ENCODE measurements at places on chromosomes 4 and X. TPM values are rescaled to one million over a fixed set of nuclear protein-coding genes. Genes with fewer than 3 reads are reported as not detected.

The SERTM2 gene
- not detected for total RNA-seq

The HMX1 gene
- not detected for total RNA-seq

The FAM184B gene
- total RNA-seq = 0.03 TPM

The SPIN4 gene
- total RNA-seq = 3.5 TPM

The DGKK gene
- total RNA-seq = not detected

The SPANXN4 gene
- not detected for total RNA-seq

The CT45A10 gene
- not detected for total RNA-seq

The TGIF2LX gene
- total RNA-seq = not detected

The SOD3 gene
- total RNA-seq = 18.0 TPM

The ADAMTS3 gene
- total RNA-seq = 0.19 TPM

The TMPRSS11D gene
- total RNA-seq = not detected

The SMIM31 gene
- total RNA-seq = not detected

DNA sequence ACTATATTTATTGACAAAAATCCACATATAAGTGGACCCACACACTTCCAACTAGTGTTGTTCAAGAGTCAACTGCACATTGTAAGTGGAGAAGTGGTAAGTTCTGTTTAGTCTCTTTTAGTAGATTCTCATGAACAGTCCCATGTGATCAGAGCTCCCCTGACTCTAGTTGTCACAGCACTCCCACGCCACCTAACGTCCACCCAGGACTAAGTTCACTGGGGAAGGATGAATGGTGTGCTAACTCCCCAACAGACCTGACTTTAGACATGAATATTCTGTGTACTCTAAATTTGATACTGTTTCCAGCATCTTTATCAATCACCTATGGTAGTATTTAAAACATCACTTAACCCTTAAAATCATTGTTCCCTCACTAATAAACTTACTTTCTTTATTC is 59.8 kb downstream of the PACRGL start:
- H3K4me3 ChIP-seq = no peak overlapping the region
- no peak overlapping the region for H3K27ac ChIP-seq
- no peak for DNase-seq
- H3K4me1 ChIP-seq = peaks cover 5% of the 10 kb centered on the region
- no peaks in the 10 kb centered on the region for H3K27me3 ChIP-seq

- no peaks in the 10 kb centered on the region for H3K27me3 ChIP-seq
- H3K36me3 ChIP-seq = no peaks in the 10 kb centered on the region
- DNase-seq = no peak
- no peak overlapping the region for H3K4me3 ChIP-seq
These were observed 418.4 kb downstream of the GASK1B start for GRCh38 chr4:157754410-157754809.

DNA sequence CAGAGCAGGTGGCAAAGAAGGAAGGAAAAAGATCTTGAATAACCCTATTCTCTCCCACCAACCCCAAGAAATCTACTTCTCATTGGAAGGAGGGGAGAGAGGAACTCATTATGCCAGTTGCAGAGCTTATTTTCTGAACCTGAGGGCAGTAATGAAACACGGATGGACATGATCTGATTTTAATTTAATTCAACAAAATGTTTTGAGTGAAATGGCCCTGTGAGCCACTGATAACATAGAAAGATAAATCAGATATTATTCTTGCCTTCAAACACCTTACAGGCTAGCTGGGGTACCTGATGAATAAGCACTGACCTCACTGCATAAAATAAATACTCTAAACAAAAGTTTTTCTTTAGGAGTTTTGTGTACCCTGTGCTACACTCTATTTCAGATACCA is 30.3 kb downstream of the DAPP1 start:
- no peaks in the 10 kb centered on the region for H3K4me1 ChIP-seq
- H3K27me3 ChIP-seq = peaks cover 11% of the 10 kb centered on the region
- H3K36me3 ChIP-seq = no peaks in the 10 kb centered on the region
- H3K27ac ChIP-seq = no peak overlapping the region

GRCh38 chr4:163273203-163273602 is 59.2 kb downstream of the NPY1R start:
- no peak for DNase-seq
- peaks cover 4% of the 10 kb centered on the region for H3K27me3 ChIP-seq
- H3K27ac ChIP-seq = no peak overlapping the region
- no peaks in the 10 kb centered on the region for H3K4me1 ChIP-seq
- no peaks in the 10 kb centered on the region for H3K36me3 ChIP-seq
- H3K4me3 ChIP-seq = no peak overlapping the region

DNA sequence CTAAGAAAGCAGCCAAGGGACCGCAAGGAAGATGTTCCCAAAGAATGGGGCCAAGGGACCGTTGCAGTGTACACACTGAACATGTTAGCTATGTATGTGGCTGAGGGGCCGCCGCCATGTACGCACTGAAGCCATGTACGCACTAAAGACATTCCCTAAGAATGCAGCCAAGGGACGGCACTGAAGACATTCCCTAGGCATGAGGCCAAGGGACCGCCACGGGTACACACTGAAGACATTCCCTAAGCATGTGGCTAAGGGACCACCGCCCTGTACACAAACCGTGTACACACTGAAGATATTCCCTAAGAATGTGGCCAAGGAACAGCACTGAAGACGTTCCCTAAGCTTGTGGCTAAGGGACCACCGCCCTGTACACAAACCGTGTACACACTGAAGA is 54.0 kb downstream of the DHRSX start:
- H3K36me3 ChIP-seq = peaks cover 8% of the 10 kb centered on the region
- peaks cover 1% of the 10 kb centered on the region for H3K27me3 ChIP-seq
- H3K4me1 ChIP-seq = peaks cover 7% of the 10 kb centered on the region
- DNase-seq = no peak
- H3K4me3 ChIP-seq = no peak overlapping the region

- H3K4me1 ChIP-seq = peaks cover 8% of the 10 kb centered on the region
- H3K36me3 ChIP-seq = no peaks in the 10 kb centered on the region
- H3K27me3 ChIP-seq = no peaks in the 10 kb centered on the region
- H3K27ac ChIP-seq = no peak overlapping the region
- no peak for DNase-seq
These were observed 274.6 kb downstream of the RPA4 start for GRCh38 chrX:97158269-97158668.

DNA sequence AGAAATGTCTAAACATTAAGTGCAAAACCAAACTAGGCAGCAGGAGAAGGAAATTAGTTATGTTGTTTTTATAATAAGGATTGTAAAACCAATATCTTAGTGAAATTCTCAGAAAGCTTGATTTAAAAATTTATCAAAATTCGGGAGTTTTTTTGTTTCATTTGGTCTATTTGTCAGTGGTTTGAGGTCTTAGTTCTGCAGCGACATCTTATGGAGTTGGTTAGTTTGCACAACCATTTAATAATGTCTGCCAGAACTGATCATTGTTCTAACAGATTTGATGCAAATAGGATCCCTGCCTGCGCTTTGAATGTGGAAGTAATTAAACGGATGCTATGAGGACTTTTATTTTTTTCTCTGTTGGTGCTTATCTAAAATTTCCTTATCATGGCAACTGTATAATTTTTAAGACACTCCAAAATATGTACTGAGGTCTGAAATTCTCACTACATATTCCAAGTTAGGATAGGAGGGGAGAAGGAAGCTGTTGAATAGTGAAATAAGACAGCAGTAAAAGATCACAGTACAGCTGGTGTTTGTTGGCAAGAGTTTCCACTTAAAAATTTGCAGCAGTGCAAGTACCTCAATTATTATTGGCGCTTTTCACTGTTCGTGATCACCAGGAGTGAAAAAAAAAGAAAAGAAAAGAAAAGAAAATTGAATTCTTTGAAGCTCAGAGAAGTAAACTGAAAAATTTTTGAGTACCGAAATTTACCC is 2521.4 kb downstream of the ARAP2 start:
- H3K4me1 ChIP-seq = peaks cover 33% of the 10 kb centered on the region
- no peaks in the 10 kb centered on the region for H3K36me3 ChIP-seq
- peak; percentile 22 for DNase-seq
- peak overlapping the region; percentile 61 for H3K4me3 ChIP-seq

DNA sequence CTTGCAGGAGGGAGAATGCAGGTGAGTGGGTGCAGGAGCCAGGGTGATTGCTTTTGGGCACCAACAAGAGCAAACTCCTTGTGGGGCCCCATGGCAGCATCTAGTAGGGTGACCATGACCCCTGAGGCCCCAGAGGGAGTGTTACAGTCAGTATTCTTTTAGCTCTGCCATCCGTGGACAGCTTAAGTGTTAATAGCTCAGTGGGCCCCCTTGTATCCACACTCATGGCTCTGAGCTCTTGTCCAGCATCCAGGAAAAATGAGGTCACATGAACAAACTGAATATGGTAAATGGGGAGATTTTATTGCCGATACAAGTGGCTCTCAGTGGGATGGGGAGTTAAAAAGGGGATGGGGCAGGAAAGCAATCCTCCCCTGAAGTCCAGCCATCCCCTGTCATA is 27.3 kb upstream of the LRCH2 start:
- H3K4me3 ChIP-seq = no peak overlapping the region
- no peaks in the 10 kb centered on the region for H3K36me3 ChIP-seq
- H3K27me3 ChIP-seq = peaks cover 9% of the 10 kb centered on the region
- no peak for DNase-seq

DNA sequence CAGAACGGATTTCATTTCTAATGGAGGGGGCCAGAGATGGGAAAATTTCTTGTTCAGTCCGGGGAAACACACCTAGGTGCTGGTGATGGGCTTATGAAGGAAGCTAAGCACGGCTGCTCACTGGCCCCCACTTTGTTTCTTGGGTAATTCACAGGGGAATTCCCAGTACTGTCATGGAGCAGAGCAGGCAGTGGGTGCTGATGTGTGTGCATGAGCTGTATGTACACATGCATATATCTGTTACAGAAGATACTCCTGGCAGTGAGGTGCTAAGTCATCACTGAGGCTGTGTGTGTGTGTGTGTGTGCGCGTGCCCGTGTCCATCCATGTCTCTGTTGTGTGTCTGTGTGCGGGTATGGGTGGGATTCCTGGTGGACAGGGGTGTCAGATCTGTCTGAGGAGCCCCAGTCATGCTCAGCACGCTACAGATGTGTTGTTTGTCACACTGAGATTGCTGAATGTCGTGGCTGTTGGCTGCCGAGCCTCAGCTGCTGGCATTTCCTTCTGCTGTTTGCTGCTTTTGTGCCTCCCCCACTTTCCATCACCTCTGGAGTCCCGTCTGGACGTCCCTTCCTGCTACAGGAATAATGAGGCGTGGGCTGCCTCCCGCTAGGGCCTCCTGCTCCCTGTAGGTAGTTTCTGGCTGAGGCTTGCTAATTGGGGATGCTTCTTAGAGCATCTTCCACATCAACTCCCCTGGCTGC is 53.3 kb downstream of the JADE1 start:
- H3K4me1 ChIP-seq = peaks cover 57% of the 10 kb centered on the region
- H3K27ac ChIP-seq = peak overlapping the region; percentile 32
- H3K4me3 ChIP-seq = no peak overlapping the region
- peaks cover 65% of the 10 kb centered on the region for H3K36me3 ChIP-seq

GRCh38 chr4:107094332-107094731 is 58.2 kb upstream of the DKK2 start:
- peak; percentile 58 for DNase-seq
- no peak overlapping the region for H3K4me3 ChIP-seq
- H3K27me3 ChIP-seq = peaks cover 2% of the 10 kb centered on the region
- no peak overlapping the region for H3K27ac ChIP-seq
- H3K36me3 ChIP-seq = no peaks in the 10 kb centered on the region

DNA sequence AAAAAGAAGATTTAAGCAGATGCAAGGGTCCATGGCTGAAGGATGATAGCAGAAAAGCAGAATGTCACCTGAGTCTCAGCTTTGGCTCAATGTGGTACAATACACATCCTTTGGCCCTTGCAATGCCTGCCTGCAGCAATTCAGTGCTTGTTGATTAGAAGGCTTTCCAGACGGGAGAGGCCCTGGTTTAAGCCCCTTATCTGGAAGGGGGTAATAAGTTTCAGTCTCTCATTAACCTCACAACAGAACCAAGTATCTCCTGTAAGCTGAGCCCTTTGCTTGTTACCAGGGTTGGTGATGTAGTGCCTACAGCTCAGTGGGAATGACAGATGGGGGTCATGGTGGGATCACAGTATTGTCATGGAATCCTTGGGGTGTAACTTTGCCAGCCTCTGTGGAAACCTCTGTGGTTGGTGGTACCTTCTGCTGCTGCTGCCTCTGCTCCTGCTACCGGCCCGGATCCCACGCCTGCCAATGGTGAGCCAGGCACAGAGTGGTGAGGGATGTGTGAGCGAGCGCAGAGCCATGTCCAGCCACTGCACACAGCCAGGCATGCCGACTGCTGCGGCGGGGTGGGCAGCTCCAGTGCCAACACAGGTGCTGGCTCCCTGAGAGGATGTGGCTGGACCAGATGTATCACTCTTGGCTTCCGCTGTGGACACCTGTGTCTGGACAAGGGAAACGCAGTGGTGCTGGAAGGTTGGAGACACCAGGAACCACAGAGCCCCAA is 81.2 kb downstream of the ADRA2C start:
- DNase-seq = no peak
- H3K4me3 ChIP-seq = no peak overlapping the region
- H3K4me1 ChIP-seq = peaks cover 9% of the 10 kb centered on the region
- peaks cover 10% of the 10 kb centered on the region for H3K36me3 ChIP-seq
- H3K27ac ChIP-seq = no peak overlapping the region
- peaks cover 48% of the 10 kb centered on the region for H3K27me3 ChIP-seq

DNA sequence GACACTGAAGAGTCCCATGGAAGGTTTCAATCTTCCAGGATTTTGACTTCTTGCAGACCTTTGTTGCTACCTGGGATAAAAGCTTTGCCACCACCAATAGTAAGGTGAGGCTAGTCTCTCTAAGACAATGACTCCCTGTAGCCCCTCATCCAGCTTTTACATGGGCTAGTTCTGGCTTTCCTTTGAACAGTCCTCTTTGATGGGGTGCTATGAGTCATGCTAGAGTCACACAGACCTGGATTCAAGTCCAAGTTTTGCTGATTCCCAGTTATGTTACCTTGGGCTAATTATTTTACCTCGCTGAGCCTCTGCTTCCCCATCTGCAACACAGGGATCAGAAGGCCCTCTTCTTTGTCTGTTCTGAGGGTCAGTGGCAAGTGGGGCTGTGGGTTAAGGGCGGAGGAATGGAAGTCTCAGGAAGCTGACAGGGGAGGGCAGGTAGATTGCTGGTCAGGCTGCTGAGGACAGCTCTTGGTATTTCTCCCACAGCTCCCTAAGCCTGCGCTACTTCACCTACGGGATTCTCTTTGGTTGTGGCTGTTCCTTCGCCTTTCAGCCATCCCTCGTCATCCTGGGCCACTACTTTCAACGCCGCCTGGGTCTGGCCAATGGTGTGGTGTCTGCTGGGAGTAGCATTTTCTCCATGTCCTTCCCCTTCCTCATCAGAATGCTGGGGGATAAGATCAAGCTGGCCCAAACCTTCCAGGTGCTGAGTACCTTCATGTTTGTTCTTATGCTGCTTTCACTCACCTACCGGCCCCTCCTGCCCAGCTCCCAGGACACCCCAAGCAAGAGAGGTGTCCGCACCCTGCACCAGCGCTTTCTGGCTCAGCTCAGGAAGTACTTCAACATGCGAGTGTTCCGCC is 90.3 kb downstream of the RLIM start:
- H3K27ac ChIP-seq = no peak overlapping the region
- DNase-seq = no peak
